SK-N-SH (cell line): ENCODE measurements at places on chromosomes 1 and 21. TPM values are rescaled to one million over a fixed set of nuclear protein-coding genes. Genes with fewer than 3 reads are reported as not detected.

- H3K27ac ChIP-seq = no peak overlapping the region
- H3K36me3 ChIP-seq = no peaks in the 10 kb centered on the region
- no peaks in the 10 kb centered on the region for H3K4me1 ChIP-seq
- no peak overlapping the region for H3K4me3 ChIP-seq
- no peak for DNase-seq
Observed at GRCh38 chr1:232291261-232291660, 338.7 kb downstream of the SIPA1L2 start.

GRCh38 chr1:14778898-14779865, 180.7 kb downstream of the KAZN start:
- peaks cover 2% of the 10 kb centered on the region; the same call in 1 of the 2 replicates for H3K4me1 ChIP-seq
- no peaks in the 10 kb centered on the region for H3K27me3 ChIP-seq
- no peak overlapping the region for H3K27ac ChIP-seq
- no peaks in the 10 kb centered on the region for H3K36me3 ChIP-seq
- DNase-seq = peak; percentile 55

- H3K36me3 ChIP-seq = peaks cover 6% of the 10 kb centered on the region
- no peak overlapping the region for H3K4me3 ChIP-seq
- H3K4me1 ChIP-seq = peaks cover 27% of the 10 kb centered on the region
- DNase-seq = no peak
- H3K27ac ChIP-seq = peak overlapping the region; percentile 91
Observed at GRCh38 chr1:205600085-205600484, 31.7 kb downstream of the ELK4 start.

Gene PCAT6
- polyA plus RNA-seq = 5.1 and 6.9 TPM in 2 replicates

Gene SYT2
- polyA plus RNA-seq = 0.03 and 0.05 TPM in 2 replicates

Gene CSF3R
- not detected in 2 replicates for polyA plus RNA-seq

Gene CYP4X1
- polyA plus RNA-seq = 0.67 and 0.88 TPM in 2 replicates
